Activated T-helper 1 cell treated with anti-CD3 and anti-CD28 coated beads, Interleukin-12 subunit alpha, Interleukin-12 subunit beta, Interleukin-2, Interleukin-4 antibody, amounts not matched to agents 30 ng/mL and 10 ng/mL and 1 ng/mL, durations not matched to agents 14 hours and 24 hours and 36 hours (primary cell): ENCODE measurements at places on chromosomes 12 and 14.

GRCh38 chr14:103118663-103119404 lies 4.4 kb upstream of the TNFAIP2 start:
- no peak for DNase-seq

- DNase-seq: peak; percentile 37
Measured at GRCh38 chr14:50726372-50727107, 58.4 kb upstream of the SAV1 start.

GRCh38 chr12:19457561-19457960 lies 18.3 kb downstream of the AEBP2 start:
- DNase-seq: no peak

- DNase-seq: no peak
Measured at GRCh38 chr14:61544448-61545330, 150.6 kb upstream of the HIF1A start.

DNA sequence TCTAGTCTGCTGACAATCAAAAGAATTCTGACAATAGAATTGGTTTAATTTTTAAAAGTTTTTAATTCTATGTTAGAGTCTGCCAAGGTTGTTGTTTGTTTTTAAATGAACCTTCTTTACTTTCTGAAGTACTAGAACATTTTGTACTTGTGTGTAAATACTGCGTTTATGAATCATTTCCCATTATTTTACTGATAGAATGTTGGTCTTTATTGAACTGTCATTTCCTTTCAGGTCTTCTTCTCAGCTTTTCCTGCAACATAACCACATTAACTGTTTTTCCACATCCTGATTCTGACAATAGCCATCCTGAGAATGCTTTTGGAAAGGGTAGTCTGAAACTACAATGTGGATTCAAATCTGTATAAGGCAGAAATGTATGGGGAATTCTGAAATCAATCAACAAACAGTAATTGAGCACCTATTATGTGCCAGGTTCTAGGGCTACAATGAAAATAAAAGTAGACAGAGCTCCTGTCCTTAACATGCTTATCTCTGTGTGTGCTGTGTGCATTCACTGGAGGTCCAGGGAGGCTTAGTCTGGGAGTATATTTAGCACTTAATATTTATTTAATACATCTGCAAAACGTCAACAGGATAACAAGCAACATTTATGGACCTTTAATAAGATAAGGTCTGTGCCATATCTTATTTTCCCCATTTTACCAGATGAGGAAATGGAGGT lies 73.1 kb upstream of the SLC38A2 start:
- DNase-seq: no peak

DNA sequence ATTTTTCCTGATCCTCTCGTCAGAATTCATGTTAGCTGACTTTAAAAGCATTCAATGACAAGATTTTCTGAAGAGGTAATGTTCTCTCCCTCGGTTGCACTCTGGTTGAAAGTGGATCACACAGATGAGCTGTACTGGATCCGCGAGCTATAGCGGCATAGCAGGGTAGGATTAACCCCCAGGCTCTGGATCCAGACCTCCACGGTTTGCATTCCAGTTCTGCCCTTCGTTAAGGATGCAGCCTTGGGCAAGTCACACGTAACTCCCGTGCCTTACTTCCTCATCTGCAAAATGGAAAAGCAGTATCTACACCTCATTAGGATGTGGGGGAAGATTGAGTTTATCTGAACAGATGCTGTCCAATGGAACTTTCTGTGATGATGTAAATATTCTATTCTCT lies 13.8 kb downstream of the CCDC92 start:
- no peak for DNase-seq

- DNase-seq: peak; percentile 21
Measured at GRCh38 chr14:34098045-34098984, 147.4 kb upstream of the EGLN3 start.

DNA sequence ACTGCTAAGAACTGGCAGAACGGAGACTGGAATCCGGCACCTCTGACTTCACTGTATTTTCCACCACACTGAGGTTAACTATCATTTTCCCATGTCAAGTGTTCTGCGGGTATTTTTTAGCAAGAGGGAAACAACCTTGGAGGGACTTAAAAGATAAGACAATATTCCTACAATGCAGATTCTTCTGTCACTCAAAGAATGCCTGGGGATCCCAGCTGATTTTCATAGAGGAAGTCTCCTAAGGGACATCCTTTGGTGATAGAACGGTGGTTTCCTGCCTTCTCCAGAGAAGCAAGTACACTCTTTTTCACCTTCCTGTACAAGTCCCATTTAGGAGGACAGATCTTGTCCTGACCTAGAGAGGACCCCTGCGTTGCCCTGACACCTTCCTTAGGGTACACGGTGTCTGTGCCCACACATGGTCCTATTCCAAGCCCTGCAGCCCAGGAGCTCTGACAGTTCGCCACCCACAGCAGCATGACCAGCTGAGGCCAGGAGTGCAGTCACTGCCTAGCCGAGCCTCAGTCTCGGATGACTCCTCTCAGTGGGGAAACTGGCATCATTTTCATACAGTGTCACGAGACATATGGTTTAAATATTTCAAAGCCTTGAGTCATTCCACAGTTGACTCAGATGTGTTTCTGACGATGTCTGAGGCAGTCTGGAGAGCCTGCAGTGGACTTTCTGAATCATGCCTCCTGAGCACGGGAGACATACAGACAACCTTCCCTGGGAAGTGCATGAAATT lies 181.3 kb upstream of the FKBP4 start:
- no peak for DNase-seq

DNA sequence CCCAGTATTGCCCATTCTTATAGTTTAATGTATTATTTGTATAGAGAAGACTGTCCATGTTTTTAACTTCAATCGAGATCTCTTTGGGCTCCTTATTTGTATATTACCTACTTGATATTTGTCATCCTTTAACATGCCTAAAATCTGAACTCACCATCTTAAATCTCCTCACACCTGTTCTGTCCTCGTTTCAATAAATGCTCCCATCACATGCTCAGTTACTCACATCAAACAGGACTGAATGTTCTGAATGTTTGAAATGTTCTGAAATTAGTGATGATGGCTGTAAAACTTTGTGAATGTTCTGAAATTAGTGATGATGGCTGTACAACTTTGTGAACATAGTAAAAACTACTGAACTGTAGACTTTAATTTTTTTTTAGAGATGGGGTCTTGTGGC lies 34.5 kb downstream of the COCH start:
- DNase-seq: no peak
